ENCODE measurements at places on chromosomes 13 and 19. TPM values are rescaled to one million over a fixed set of nuclear protein-coding genes. Genes with fewer than 3 reads are reported as not detected.

Gene AMH
- 1.7 TPM for total RNA-seq

Gene ZNF69
- total RNA-seq: 15.0 TPM

Gene ZNF8
- total RNA-seq: 4.5 TPM

Gene STX10
- 89.0 TPM for total RNA-seq

Gene ACTMAP
- 2.2 TPM for total RNA-seq

Gene KLK15
- total RNA-seq: not detected

Gene KLK14
- not detected for total RNA-seq

Gene IZUMO1
- not detected for total RNA-seq

Gene FCAR
- total RNA-seq: not detected

Gene COLGALT1
- total RNA-seq: 126 TPM

Gene PTGIR
- 0.58 TPM for total RNA-seq

Gene TICAM1
- 7.4 TPM for total RNA-seq

Gene CGB5
- total RNA-seq: not detected

Gene ICAM4
- total RNA-seq: not detected

Data from epithelial cell of proximal tubule (primary cell).